Lower lobe of right lung (tissue), 2 donors: ENCODE measurements at places on chromosomes 6 and 20.

DNA sequence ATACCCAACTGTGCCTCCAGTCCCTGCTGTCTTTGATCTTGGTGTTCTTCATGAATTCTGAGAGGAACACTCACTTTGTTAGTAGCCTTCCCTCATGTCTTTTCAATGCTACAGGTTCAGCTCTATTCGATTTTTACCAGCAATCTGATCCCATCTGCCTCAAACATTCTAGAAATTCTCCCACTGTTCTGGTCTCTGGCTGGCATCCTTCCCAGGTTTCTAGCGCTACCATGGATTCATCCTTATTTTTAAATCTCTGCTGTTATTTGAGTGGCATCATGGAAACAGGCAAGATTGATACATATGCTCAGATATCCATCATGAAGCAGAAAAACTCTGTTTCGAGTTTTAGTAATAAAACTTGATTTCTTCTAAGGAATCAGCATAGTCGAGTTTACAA is 94.8 kb downstream of the GRM1 start:
- no peak for DNase-seq

- DNase-seq, result no peak
Observed at GRCh38 chr6:152368751-152369624, 268.2 kb downstream of the SYNE1 start.

DNA sequence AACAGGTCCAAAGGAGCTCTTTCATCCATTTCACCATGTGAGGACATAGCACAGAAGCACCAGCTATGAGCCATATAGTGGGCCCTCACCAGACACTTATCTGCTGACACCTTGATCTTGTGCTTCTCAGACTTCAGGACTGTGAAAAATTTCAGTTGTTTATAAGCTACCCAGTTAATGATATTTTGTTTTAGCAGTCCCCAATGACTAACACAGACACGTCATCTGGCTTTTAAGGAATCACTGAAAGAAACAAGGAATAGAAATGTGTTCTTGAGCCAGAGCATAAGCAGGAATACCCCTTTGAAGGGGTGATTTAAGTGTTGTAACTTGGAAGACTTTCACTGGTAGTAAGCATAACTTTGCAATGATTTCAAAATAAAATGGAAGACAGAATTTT is 214.7 kb upstream of the PTCHD4 start:
- no peak for DNase-seq

DNA sequence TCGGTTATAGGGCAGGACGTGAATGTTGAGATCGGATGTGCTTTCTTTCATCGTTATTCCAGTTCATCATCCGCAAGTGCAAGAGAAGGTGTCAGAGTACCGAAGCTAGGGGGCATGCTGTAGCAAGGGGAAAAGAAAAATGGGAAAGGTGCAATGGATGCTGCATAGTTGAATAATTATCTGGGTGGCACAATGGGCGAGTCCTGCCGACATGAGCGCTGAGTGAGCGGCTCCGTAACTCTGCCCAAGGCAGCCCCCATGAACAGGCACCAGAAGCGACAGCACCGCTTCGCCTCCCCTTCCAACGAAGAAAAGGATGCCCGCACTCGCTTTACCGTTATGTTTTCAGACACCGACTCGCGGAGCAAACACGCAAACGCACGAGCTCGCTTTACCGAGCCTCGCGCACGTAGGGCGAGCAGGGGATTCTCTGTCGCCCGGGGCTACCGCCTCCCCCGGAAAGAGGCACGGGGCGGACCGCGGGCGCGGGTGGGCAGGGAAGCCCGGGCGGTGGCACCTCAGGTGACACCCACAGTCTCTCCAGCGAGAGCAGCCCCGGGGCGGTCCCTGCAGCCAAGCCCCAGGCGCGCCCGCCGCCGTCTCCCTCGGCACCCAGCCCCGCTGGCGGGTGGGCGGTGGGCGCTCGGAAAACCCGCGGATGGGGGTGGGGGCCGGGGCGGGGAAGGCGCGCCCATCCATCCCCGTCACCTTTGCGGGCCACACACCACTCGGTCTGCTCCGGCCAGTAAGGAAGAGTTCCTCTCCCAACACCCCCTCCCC is 654 bp downstream of the WASF1 start:
- peak; percentile 59 for DNase-seq

DNA sequence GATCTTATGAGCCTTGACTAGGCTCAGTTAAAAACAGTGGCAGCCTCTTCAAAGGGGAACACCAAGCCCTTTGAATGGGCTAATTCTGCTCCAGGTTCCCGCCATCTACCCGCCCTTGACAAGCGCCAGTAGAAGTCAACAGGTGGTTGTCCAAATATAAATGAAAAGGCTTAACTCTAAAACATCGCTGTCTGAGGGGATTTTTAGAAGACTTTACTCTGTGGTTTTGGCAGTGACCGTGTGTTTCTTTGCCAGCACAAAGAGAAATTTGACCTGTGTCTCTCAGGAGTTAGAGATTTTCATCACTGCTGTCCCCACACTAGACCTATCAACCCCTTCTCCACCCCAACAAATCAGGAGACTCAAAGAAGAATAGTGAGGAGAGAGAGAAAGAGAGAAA is 19.8 kb upstream of the SIM1 start:
- no peak for DNase-seq

DNA sequence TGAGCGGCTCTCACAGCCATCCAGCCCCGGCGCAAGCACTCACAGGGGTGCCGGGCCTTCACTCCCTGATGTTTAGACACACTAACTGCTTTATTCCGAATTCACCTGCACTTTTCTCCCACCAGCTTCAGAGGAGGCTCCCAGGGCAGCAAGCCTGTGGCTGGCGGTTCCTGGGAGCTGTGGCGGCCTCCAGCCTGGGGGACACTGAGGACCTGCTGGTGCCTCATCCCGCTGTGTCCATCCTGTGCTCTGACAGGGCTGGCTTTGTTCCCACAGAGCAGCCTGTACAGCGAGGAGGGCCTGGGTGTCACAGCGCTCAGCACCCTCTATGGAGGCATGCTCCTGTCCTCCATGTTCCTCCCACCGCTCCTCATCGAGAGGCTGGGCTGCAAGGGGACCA is 3.1 kb downstream of the UNC93A start:
- DNase-seq, result no peak

- DNase-seq, result no peak
Observed at GRCh38 chr6:134614606-134615485, 296.9 kb upstream of the SGK1 start.

DNA sequence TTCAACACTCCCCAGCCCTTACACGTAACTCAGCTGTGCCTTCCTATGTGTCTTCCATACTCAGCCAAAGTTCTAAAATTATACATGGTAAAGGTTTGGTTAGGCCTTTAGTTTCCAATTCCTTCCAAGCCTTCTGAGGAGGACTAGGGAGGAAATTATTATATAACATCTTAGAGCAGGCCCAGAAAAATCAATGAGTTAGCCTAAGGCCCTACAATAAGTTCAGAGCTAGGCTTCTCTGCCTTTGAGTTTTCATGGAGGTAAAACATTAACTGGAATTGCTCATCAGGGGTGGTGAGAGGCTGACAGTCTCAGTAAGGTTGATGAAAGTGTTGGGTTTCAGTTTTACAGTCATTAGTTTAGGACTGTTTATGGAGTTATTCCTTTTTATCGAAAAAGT is 286.0 kb downstream of the ADGB start:
- no peak for DNase-seq

DNA sequence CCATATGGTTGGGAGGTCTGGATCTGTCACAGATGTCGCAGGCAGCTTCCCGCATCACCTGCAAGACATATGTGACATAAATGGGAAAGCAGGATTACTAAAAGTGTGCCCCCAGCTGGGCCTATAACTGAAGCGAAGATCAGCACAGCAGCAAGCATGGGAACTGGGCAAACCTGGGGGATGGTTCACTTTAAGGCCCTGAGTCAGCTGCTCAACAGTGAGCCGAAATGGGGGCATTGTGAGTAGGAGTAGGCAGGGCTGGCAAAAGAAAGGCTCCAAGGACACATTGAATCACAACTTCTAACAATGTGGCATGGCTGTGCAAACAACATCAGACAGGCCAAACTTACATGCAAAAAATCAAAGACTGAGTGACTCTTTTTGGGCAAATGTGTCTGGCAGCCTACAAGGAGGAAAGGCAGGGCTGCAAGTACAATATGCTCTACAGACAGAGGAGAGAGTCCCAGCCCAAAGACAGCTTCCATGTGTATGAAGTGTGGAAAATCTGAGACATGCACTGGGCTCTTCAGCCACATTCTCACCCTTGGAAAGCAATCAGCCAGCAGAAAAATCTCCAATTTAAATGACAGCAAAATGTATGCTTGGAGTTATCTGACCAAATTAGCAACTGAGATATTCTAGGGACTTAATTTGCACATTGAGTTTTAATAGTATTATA is 531.0 kb upstream of the MMS22L start:
- DNase-seq, result no peak

GRCh38 chr6:3625149-3625979 is 126.1 kb downstream of the PXDC1 start:
- DNase-seq, result no peak

- no peak for DNase-seq
Observed at GRCh38 chr6:89118931-89119330, 1.1 kb upstream of the SRSF12 start.

GRCh38 chr20:21262812-21263211 is 40.3 kb upstream of the XRN2 start:
- DNase-seq, result no peak

DNA sequence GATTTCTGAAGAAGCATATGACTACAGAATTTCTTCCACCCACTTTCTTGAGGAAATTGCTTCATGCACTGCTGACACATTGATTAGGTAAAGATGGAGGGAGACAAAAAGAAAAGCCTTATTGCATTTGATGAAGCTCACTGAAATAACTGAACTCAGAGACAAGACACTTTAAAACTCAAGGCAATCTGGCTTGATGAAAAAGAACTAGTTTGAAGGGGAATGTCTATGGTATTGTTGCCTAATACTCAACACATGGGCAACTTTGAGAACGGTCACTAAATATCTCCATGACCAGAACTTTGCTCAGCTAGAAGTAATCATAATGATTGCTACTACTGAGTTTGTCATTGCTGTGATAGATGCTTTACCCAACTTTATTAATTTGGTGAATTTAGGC is 38.1 kb downstream of the HTR1B start:
- no peak for DNase-seq
